ENCODE measurements at places on chromosomes 13 and 19. TPM values are rescaled to one million over a fixed set of nuclear protein-coding genes. Genes with fewer than 3 reads are reported as not detected.

KASH5 gene
- not detected for total RNA-seq

SERPINE3 gene
- not detected for total RNA-seq

FAM83E gene
- total RNA-seq, result 0.33 TPM

ZNF93 gene
- total RNA-seq, result 5.1 TPM

TEKTIP1 gene
- not detected for total RNA-seq

MAMSTR gene
- 3.8 TPM for total RNA-seq

HMG20B gene
- 91.1 TPM for total RNA-seq

NLRP5 gene
- total RNA-seq, result not detected

SMIM17 gene
- 0.33 TPM for total RNA-seq
